HT1080 (cell line): ENCODE measurements at places on chromosomes 16 and 17. TPM values are rescaled to one million over a fixed set of nuclear protein-coding genes. Genes with fewer than 3 reads are reported as not detected.

The USP43 gene
- total RNA-seq: 0.07 and 0.84 TPM in 2 replicates

The TBX6 gene
- 0.59 and 0.90 TPM in 2 replicates for total RNA-seq

The MT1A gene
- not detected in 2 replicates for total RNA-seq

The AIPL1 gene
- not detected in 2 replicates for total RNA-seq

The OSBPL7 gene
- total RNA-seq: 9.2 and 15.0 TPM in 2 replicates

The CETP gene
- total RNA-seq: not detected in 2 replicates

The PRCD gene
- total RNA-seq: 1.5 TPM in 1 of 2 replicates, not detected in the other

The ACSM2A gene
- not detected in 2 replicates for total RNA-seq

The RRAD gene
- total RNA-seq: 0.13 TPM in 1 of 2 replicates, not detected in the other

The CMTM2 gene
- not detected in 2 replicates for total RNA-seq

The CBFA2T3 gene
- total RNA-seq: not detected in 2 replicates

The OTOP2 gene
- total RNA-seq: not detected in 2 replicates

The RPGRIP1L gene
- total RNA-seq: 5.6 and 6.1 TPM in 2 replicates

The KRT31 gene
- total RNA-seq: not detected in 2 replicates

The MYH2 gene
- total RNA-seq: 0.03 TPM in 1 of 2 replicates, not detected in the other

The DHX58 gene
- total RNA-seq: 4.9 and 5.7 TPM in 2 replicates

The KRTAP3-2 gene
- not detected in 2 replicates for total RNA-seq

The RNF112 gene
- 0.27 TPM in 1 of 2 replicates, not detected in the other for total RNA-seq

The SCNN1G gene
- total RNA-seq: not detected in 2 replicates

The HAS3 gene
- 3.4 and 4.1 TPM in 2 replicates for total RNA-seq

The NUP88 gene
- total RNA-seq: 163 and 219 TPM in 2 replicates

The TMEM186 gene
- 8.7 and 10.3 TPM in 2 replicates for total RNA-seq

The MAP2K6 gene
- total RNA-seq: 7.3 and 8.1 TPM in 2 replicates

The NOB1 gene
- total RNA-seq: 35.4 and 42.5 TPM in 2 replicates

The CES3 gene
- total RNA-seq: 0.53 and 1.2 TPM in 2 replicates

The CSH1 gene
- total RNA-seq: not detected in 2 replicates

The GINS2 gene
- total RNA-seq: 40.1 and 44.1 TPM in 2 replicates
